K562 (cell line): ENCODE measurements at places on chromosomes 12 and 14. TPM values are rescaled to one million over a fixed set of nuclear protein-coding genes. Genes with fewer than 3 reads are reported as not detected.
A peak's percentile ranks its signal among the peaks of the same experiment; 100 is the strongest.

GRCh38 chr12:75635606-75636444 lies 124.4 kb upstream of the KRR1 start:
- DNase-seq, result peak; percentile 41

Gene HOXC6
- 3.2 and 4.0 TPM in 2 replicates for total RNA-seq

DNA sequence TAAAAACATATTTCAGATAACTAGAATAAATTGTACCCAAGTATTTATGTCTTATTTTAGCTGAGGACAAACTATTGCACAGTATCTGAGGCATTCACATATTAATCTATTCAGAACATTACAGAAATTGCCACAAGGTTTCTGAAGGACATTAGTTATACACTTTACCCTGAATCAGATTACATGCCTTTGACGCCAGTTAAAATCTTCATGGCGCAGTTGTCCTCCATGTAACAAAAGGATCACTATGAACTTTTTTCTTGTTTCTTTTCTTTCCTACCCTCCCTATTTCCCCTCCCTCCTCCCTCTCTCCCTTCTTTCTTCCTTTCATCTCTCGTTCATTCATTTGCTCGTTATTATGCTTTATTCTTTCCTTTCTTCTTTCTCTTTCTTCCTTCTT lies 176.6 kb upstream of the KITLG start:
- DNase-seq, result no peak

DNA sequence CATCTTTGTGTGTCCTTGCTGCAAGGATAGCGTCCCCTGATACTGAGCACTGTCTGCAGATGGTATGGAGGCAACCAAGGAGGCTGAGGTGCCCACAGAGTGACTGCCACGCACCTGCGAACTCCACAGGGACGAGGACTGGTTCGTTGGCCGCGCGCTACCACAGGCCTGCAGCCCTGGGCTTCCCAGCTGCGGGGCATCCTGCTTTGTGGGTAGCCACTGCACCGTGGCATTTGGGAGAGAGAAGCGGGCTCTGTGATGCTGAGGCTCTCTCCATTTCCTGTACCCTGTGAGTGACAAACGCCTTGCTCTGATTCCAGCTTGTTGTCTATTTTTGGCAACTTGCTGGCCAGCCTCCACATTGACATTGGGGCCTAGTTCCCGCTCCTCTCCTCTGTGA lies 76.3 kb downstream of the SLC15A4 start:
- DNase-seq, result no peak
